ENCODE measurements at places on chromosomes 1 and 21.

DNA sequence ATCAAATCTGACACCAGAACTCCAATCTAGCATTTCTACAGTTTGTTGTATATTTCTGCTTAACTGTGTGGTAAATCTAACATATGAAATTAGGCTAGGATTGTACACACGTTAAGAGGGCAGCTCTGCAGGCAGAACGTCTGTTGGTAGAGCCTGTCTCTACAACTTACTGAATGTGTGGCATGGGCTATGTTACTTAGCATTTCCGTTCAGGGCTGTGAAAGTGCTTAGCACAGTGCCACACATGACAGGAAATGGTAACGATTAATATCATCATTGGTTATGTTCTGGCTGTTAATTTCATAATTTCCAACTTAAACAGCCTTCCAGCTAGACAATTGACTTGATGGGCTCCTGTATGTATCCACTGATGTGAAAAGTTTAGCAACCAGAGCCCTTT, 9.6 kb upstream of the C8B start:
- no peak for DNase-seq

- no peak for DNase-seq
These were observed 23.1 kb upstream of the OR10J4 start for GRCh38 chr1:159408862-159409400.

GRCh38 chr1:64171797-64172281, 31.6 kb upstream of the UBE2U start:
- DNase-seq, result no peak

- no peak for DNase-seq
These were observed 355.6 kb downstream of the SIPA1L2 start for GRCh38 chr1:232274236-232274855.

GRCh38 chr1:208513799-208514198, 269.6 kb upstream of the PLXNA2 start:
- DNase-seq, result no peak

GRCh38 chr1:158686111-158687009, at the start of gene SPTA1:
TSS of gene SPTA1 (minus strand) at chr1:158686715. CDS start at chr1:158686517, 198 bp downstream.
- no peak for DNase-seq

GRCh38 chr1:150809651-150810050, 1.6 kb upstream of the CTSK start:
- no peak for DNase-seq

DNA sequence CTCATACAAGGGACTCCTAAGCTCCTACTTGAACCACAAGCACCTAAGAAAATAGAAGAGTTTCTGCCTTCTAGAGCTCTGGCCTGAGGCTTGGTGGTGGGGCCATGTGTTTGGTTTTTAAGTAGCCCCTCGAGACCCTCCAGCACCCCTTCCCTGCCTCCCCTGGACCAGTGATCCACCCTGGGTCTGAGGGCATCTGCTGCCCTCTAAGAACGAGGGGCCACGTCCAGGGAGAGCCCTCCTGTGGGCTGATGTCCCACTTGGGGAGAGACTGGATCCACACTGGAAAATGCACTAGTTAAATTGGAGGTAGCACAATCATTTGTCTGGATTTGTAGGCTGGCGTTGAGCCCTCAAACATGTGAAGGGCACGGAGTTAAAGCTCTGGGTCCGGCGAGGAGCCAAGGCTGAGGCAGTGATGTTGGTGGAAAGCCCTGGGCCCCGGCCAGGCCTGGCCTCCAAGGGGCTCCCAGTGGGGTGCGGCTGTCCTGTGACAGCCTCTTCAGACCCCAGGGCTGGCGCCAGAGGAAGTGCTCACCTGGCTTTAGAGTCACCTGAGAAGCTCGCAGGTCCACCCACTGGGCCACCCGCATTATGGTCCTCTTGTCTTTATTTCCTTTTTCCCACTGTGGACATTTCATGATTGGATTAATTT, 65.2 kb downstream of the SLC37A1 start:
- DNase-seq, result no peak

DNA sequence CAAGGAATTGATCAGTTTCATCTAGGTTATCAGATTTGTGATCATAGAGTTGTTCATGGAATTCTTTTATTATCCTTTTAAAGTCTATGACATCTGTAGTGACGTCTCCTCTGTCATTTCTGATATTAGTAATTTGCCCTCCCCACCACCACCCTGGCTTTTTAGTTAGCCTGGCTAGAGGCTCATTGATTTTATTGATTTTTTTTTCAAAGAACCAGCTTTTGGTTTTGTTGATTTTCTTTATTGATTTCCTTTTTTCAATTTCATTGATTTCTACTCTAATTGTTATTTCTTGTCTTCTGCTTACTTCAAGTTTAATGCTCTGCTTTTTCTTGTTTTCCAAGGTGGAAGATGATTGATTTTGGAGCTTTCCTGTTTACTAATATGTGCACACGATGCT, 23.3 kb upstream of the TBX19 start:
- no peak for DNase-seq

DNA sequence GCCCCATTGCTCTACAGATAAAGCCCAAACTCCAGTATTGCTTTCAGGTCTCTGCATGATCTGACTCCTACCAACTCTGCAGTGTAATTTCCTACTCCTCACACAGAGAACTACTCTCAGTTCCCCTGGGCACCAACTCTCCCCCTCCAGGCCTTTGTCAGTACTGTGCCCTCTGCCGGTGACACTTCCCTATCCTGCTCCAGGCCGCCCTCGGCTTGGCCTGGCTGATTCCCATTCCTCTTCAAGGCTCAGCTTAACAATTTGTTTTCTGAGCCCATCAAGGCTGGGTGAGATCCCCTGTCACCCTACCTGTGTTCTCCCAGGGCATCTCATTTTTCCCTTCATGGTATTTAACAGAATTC, 2.6 kb downstream of the SLAMF8 start:
- DNase-seq, result peak; percentile 74

- no peak for DNase-seq
These were observed 100.1 kb downstream of the MAN1A2 start for GRCh38 chr1:117467336-117467735.

- no peak for DNase-seq
These were observed 55.9 kb downstream of the SIK1 start for GRCh38 chr21:43370888-43371570.
